ENCODE measurements at places on chromosomes 5 and 9.

DNA sequence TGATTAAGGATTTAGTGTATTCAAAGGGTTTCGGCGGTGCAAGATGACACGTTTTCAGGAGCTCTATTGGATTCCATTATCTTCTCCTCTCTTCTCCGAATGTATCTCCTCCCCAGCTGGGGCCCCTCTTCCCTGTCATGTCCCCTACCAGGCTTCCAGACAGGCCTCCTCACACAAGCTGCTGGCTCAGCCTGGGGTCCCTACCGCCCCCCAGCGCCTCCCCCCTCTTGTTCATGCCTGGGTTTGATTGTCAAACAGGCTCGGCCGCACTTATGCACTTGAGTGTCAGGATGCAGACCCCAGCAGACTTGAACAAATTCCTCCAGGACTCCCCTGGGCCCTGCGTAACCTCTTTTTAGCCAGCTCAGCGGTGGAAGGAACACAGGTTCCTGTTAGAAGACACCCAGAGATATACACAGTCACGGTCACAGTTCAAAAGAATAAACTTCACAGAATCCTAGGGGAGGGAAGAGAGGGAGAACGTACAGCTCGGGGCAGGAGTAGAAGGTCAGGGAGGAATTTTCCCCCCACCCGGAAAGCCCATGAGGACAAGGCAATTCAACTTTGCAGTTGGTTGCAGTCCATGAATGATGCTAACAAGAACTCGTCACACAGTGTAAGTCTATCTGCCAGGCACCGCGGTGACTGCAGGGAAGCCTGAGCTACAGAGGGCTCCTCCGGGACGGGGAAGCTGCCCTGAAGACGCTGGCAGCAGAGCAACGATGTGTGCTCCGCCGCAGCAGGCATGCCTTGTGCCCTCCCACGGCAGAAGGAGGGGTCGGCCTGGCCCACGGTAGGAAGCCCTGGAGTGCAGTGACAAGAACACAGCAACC is 560.0 kb downstream of the BNC2 start:
- DNase-seq, result no peak

DNA sequence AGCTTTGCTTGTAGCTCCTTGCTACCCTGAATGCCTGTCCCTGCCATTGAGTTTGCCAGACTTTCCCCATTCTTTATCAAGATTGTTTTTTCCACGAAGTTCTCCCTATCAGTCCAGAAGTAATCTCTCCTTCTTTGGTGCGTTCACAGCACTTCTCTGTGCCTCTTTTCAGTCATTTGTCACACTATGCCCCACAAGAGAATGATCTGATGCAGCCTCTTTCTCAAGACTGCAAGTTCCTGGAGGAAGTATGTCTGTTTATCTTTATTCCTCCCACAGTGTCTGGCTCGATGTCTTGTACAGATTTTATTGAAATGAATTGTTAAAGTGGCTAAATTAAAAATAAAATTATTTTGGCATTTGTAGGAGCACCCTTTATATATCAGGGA is 99.3 kb downstream of the CCDC192 start:
- DNase-seq, result no peak

DNA sequence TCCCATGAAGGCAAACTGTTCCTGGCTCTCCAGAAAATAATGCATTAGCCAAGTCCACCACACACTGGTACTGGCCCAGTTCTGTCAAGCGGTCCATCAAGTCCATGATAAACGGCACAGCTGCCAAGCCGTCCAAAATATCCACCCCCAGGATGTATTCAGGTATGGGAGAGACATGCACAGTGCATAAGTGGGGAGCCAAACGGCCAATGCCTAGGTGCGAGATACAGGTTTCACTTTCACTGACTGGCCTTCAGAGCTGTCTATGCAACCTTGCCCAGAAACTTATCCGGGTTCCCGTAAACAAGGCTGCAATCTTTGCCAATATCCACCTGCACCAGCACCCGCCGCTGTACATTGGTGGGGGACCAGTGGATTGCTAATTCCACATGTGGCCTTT is 795.8 kb downstream of the EFNA5 start:
- DNase-seq, result no peak

DNA sequence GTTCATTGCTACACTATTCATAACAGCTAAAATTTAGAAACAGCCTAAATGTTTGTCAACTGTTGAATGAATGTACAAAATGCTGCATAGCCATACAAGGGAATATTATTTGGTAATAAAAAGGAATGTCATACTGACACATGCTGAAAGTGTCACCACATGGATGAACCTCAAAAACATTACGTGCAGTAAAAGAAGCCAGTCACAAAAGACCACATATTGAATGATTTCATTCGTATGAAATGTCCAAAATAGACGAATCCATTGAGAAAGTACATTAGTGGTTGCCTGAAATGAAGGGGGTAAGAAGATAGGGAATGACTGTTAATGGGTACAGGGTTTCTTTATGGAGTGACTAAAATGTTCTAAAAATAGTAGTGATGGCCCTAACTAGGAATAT is 11.6 kb upstream of the ECM2 start:
- DNase-seq, result no peak

DNA sequence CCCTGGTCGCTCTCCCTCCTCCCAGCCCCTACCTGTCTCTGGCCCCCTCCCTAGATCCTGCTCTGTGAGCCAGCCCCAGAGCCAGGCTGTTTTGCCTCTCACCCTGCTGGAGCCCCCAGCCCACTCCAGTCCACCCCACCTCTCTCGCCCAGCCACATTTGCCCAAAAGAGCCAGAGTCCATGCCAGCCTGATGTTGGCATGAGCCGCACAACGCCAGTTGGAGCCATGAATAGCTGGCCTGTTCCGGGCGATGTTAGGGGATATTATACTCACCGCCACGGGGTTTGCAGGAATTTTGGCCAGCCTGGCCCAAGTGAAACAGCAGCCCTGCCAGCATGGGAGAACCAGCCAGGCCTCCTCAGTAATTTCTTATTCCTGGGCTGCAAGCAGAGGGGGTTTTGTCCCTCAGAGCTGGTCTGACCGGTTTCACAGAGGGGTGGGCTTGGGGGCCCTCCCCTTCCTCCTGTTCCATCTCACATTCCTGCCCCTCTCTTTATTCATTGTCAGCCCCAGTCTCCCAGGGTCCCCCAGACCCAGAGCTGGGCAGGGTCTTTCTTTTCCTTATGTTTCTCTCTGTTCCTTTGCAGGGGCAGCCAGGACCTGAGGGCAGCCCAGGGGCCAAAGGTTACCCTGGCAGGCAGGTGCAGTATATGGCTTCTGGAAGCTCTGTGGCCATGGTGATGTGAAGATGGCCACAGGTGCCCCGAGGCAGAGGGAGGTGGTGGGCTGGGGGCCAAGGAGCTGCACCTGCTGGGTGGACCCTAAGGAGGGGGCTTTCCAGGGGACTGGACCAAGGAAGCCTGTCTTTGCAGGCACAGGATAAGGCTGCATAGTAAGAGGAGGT is 50.1 kb downstream of the COL27A1 start:
- DNase-seq, result no peak

DNA sequence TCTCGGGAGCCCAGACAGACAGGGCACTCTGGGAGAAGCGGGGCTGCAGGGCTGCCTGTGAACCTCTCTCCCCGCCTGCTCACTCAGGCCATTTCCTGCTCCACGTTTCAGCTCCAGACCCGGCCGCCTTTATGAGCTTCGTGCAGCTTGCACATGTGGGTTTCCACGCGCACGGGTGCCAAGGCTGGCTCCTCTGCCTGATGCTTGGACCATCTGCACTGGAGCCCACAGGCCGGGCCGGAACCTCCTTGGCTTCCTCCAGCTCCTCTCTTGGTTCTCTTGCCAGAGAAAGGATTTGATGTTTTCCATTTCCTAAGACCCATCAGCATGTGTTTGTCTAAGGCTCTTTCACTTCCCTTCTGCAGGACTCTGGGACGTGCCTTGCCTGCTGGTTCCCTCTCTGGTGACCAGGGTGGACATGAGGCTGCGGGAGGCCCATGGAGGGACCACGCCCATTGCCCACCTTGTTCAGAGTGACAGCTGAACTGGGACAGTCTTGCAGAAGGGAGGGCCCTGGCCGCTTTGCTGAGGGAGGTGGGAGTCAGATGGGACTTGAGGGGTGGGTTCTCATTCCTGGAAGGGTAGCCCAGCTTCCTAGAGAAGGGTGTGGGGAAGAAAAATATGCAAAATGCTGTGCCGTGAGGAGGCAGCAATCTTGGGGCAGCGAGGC is 23.3 kb upstream of the COL5A1 start:
- no peak for DNase-seq

GRCh38 chr5:158275511-158275910 is 416.6 kb upstream of the CLINT1 start:
- DNase-seq, result no peak

DNA sequence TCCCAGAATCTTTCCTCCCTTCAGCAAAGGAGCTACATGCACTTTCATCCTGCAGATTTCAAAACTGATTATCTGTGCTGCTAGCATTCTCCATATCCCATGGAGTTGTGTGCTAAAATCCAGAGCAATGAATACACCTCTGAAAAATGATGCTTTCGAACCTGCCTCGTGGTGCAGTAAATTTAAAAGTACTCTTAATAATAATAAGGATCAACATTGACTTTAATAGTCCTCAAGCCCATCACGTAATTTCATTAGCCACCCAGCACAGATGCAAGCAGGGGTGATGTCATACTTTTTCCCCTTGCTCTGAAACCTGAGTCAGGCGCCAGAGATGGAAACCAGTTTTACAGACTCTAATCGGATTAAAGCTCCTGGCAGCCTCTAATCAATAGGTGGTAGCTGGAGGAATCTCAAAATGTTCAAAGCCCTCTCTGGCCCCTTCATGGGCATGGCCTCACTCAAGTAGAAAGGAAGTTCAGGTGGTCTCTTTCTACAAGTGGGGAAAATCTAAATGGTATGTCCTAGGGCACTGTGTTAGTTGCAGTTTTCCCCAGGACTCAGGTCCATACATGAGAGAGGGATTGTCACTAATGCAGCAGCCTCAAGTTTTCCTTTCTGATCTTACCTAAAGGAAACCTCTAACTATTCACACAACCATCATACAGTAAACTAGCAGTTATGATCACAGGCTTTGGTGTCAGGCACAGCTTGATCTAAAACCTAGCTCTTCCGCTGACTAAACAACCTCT is 221.6 kb upstream of the SLC30A5 start:
- DNase-seq, result no peak

- DNase-seq, result no peak
These were observed 26.0 kb downstream of the ELL2 start for GRCh38 chr5:95935553-95936100.

GRCh38 chr5:73928476-73929070 is 302.6 kb downstream of the ARHGEF28 start:
- DNase-seq, result no peak

- DNase-seq, result no peak
These were observed 406.2 kb upstream of the IRX4 start for GRCh38 chr5:2288968-2289367.

GRCh38 chr9:73152953-73153352 is 1.3 kb downstream of the ANXA1 start:
- DNase-seq, result no peak

GRCh38 chr5:154371687-154372086 is 74.1 kb upstream of the SAP30L start:
- no peak for DNase-seq

DNA sequence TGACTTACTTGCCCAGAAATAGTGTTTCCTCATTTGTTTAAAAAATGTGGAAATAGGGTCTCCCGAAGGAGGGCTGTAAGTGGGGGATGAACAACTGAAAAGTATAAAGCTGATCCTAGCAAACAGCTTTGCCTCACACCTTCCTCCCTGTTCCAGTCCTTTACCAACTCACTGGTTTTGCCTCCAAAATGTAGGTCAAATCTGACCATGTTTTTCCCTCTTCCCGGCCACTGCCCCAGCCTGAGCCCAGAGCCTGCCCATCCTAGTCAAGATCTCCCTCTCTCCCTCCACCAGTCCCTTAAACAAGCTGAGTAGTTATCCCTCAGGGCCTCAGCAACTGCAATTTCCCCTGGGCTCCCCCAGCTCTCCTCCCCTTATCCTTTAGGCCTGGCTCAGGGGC is 82.4 kb upstream of the FBXW11 start:
- no peak for DNase-seq

GRCh38 chr9:109307380-109308240 is 13.2 kb downstream of the EPB41L4B start:
- DNase-seq, result no peak

DNA sequence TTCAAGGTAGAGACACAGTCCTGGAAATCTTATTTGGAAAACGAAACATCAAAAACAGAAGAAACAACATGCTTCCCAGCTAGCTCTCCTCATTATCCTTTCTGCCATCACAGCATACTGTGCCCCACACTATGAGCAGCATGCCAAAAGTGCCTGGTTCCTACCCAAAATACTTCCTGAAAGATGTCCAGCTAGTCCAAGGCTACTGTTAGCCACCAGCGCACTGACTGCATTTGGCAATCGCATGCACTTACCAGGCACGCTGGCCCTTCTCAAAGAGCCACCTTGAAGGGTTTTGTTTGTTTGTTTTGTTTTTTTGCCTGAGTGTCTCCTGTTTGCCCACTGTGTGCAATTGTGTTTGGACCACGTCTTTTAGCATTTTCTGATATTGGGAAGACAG is 6.8 kb downstream of the HSPB3 start:
- no peak for DNase-seq

DNA sequence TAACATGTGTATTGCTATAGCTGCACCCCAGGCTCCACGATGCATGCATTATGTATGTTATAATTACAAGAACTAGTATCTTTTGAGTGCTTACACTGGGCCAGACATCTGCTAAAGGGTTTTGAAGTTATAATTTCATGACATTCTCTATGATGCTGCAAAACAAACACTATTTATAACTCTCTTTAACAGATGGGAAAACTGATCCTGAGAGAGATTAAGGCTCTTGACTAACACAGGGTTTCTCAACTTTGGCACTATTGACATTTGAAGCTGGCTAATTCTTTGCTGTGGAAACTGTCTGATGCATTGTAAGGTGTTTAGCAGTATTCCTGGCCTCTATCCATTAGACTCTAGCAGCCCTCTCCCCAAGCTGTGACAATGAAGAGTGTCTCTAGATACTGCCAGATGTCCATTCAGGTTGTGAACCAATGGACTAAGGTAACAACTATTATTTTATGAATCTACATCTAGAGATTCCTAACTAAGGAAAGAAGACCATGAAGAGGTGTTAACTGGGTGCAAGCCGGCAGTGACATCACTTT is 258.6 kb downstream of the ASTN2 start:
- DNase-seq, result no peak

- DNase-seq, result no peak
These were observed 5.5 kb upstream of the NXNL2 start for GRCh38 chr9:88529496-88529895.

GRCh38 chr5:52818360-52818759 is 30.6 kb downstream of the ITGA1 start:
- no peak for DNase-seq

Measured in activated CD4-positive, alpha-beta T cell treated with anti-CD3 and anti-CD28 coated beads for 4 hours (primary cell).